ENCODE measurements at places on chromosomes 12 and 14.

GRCh38 chr14:59630288-59630963 is 53.8 kb upstream of the CCDC175 start:
- no peak for DNase-seq

GRCh38 chr12:76489737-76490136 is 69.8 kb downstream of the OSBPL8 start:
- DNase-seq = no peak

GRCh38 chr12:130011611-130012385 is 108.0 kb upstream of the TMEM132D start:
- DNase-seq = no peak

DNA sequence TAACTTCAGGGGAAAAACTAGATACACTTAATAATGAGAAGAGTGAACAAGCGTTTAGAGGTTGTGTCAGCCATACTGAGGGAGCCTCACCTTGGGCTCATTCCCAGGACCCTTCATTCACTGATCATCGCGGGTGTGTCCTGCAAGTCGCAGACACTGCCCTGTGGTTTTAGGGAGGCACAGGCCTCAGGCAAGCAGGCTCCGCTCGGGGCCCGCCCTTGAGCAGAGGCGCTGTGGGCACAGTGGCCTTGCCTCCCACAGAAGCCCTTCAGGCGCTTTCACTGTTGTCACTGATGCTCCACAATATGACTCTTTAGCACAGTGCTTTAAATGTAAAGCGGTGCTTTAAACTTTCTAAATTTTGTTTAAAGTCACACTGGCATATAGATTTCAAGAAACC is 67.4 kb downstream of the DDX51 start:
- DNase-seq = no peak

GRCh38 chr12:29782285-29782870 is 1.4 kb downstream of the TMTC1 start:
- peak; percentile 37 for DNase-seq

GRCh38 chr14:22566845-22567244 is 22.2 kb downstream of the DAD1 start:
- DNase-seq = no peak

DNA sequence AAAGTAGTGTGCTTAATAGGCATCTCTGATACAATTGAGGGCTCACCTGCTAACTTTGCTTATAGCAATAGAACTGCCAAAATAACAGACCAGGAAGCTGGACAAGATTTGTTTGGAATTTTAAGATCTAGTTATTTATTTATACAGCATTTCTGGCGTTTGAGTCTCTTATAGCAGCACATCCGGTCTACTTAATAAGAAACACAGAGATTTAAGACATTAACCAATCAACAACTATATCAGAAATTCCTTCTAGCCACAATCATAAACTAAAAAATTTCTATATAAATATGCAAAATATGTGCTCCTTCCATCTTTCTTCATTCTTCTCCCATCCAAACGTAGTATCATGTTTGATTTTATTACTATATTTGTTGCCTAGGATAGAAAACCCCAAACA is 2.6 kb downstream of the RTN1 start:
- DNase-seq = no peak

- peak; percentile 59 for DNase-seq
Measured at GRCh38 chr12:1517007-1517406, 77.4 kb downstream of the FBXL14 start.

- no peak for DNase-seq
Measured at GRCh38 chr12:72368719-72369422, 96.7 kb downstream of the TRHDE start.

DNA sequence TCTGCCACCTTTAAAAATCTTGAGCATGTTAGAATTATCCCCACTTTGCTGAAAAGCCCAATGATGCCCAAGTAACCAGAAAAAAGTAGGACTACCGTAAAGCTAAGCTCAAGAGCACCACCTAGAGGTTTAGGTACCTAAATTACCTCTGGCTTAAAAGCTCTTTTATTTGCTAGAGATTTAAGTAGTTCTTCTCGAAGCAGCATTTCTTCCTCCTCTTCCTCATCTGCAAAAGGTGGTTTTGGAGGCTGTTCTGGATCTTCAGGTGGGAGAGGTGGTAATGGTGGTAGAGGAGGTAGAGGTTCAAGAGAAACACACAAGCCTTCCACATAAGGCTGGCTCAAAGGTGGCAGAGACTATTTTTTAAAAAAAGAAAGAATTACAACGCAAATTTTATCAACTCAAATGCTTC is 26.9 kb downstream of the ZFC3H1 start:
- peak; percentile 28 for DNase-seq

GRCh38 chr12:77816196-77816595 is 14.5 kb upstream of the NAV3 start:
- DNase-seq = no peak

- DNase-seq = no peak
Measured at GRCh38 chr14:48398675-48399282, 723.4 kb upstream of the MDGA2 start.

- no peak for DNase-seq
Measured at GRCh38 chr12:119044094-119044493, 62.8 kb downstream of the SRRM4 start.

GRCh38 chr12:109777544-109777943 is 55.7 kb downstream of the TRPV4 start:
- no peak for DNase-seq

- DNase-seq = no peak
Measured at GRCh38 chr12:8823565-8824300, 1.3 kb downstream of the A2ML1 start.

DNA sequence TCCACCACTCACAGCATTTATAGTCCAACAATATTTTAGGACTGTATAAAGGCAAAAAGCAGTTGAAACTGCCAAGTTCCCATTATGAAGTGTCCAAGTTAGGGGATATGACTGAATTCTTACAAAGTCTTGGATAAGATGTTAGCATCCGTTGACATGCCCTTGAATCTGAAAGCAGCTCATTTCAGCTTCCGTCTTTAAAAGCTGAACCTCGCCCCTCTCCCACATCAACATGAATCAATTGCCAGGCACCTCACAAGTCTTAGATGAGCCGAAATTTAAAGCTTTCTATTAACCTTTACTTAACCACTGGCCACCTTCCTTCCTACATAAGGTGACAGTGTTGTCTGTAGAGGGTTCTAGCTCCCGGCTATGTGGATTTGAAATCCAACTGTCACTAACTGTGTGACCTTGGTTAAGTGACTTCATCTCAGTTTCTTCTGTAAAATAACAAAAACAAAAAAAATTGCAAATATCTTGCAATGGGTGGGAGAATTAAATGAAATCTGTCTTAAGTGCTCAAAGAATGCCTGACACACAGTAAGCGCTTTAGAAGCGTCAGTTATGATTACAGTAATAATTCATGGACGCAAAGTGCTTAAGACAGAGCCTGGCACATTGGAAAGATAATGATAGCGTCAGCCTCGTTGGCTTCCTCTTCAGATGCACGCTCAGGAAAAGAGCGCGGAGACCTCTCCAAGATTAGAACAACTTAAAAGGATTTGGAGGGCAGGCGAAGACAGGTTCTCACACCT is 1.2 kb downstream of the PPP1CC start:
- no peak for DNase-seq

DNA sequence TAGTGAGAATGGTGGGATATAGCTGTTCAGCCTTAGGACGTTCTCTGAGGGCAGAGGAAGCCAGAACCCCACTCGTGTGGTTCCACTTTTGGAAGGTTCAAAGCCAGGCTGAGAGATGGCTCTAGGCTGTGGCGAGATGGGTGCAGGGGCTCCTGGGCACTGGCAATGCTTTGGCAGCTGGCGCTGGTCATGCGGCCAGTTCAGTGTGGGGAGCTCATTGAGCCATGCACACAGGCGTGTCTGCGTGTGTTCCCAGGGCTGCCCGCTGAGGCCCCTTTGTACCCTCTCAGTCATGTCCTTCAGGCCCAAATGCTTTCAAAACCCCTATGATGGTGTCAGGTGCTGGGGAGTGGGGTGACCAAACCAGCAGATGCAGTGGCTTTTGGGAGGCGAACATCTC is 1.7 kb downstream of the TEX22 start:
- DNase-seq = no peak

- no peak for DNase-seq
Measured at GRCh38 chr12:114684870-114685273, 897 bp upstream of the TBX3 start.

DNA sequence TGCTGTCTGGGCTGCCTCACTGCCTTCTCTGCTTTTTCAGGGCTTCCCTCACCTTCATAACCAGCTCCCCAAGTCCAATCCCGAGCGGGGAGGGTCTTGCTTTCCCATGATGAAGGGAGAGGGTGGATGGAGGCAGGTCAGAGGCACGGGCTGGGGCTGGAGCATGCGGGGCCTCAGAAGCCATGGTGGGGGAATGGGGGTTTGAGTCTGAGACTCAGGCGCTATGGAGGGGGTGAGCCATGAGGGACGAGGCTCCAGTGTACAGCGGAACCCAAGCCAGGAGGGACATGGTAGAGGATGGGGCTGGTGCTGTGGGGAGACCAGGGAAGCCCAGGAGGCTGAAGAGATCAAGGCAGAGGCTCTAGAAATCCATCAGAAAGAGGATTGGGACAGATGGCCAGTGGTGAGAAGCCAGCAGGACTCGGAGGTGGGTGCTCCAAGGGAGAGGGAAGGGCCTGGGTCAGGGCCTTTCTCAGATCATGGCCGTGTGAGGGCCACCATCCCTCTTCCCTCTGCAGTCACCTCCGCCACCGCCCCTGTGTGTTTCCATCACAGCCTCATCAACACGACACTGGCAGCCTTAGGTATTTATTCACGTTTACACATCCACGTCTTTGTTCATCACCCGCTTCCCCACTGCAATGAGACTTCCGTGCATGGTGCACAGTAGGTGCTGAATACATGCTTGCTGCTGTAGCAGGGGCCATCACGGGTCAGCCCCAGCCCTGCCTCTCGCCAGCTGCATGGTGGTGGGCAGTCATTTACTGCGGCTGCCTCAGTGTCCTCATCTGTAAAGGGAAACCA is 144.7 kb downstream of the ADGRD1 start:
- no peak for DNase-seq

DNA sequence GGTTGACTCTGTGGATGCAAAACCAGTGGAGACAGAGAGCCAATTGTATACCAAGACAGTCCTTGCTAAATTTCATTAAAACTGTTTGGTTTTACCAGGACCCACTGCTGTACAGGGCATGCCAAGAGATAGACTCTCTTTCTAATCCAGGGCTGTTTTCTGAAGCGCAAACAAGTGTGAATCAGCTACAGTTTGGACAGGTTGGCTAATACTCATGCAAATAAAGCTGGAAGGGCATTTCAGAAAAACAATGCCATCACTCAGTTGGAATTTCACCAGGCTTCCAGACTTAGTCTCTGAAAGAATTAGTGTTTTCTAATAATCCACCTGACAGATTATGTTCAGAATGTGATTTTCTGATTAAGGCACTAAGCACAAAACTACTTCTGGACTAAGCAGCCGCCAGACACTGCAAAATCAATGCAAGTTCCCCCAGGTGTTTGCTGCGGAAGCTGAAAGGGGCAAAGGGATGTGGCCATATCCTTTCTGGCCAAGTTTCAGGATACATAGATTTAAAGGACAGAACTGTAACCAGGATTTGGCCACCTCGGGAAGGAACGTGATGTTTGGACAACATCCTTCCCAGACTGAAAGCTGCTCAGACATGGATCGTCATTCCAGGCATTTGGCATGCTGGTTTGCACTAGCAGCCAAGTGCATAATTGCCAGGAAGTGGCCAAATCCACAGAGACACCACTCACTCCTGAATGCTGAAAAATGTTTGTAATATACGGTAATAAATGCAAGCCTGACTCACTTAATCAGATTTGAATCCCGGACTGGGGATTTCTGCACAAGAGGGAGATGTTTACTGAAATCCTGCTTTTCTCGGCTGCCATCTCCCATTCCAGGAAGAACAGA is 32.0 kb upstream of the CDKN3 start:
- DNase-seq = peak; percentile 73

GRCh38 chr12:25482625-25483024 is 70.5 kb downstream of the LMNTD1 start:
- no peak for DNase-seq

GRCh38 chr14:99838639-99839134 is 45.5 kb downstream of the EML1 start:
- DNase-seq = peak; percentile 3

- no peak for DNase-seq
Measured at GRCh38 chr12:92769124-92769901, 66.5 kb downstream of the PLEKHG7 start.

GRCh38 chr14:20659813-20660395 is 18.4 kb upstream of the OR6S1 start:
- no peak for DNase-seq

DNA sequence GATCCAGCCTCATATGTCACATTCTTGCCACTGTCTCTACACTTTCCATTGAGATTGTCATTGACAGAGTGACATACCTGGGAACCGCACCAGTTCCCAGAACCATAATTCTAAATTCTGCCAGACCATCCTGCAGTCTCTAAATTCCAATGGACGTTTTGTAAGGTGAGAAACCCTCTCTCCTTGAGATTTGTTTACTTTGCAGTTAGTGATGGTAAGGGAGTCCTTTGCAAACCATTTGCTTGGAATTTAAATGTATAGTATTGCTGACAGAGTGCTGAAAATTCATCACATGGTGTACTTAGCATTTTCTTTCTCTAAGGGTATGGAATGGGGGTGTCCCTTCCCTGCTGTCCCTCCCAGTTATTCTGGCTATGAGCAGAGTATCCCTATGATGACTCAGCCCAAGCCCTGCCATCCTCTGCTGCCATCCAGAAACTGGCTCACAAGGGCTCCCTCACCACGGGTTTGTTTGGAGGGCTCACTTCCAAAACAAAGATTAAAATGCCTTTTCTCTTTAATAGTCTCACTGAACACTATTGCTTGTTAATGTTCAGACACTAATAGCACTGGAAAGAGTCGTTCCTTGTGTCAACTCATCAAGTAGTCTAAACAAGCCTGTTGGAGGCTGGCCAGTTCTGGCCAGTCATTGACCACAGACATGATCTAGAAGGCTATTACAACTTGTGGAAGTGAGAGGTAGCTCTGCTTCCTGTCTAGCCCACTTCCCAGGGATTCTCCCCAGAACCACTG is 129.0 kb upstream of the HMGA2 start:
- peak; percentile 91 for DNase-seq

DNA sequence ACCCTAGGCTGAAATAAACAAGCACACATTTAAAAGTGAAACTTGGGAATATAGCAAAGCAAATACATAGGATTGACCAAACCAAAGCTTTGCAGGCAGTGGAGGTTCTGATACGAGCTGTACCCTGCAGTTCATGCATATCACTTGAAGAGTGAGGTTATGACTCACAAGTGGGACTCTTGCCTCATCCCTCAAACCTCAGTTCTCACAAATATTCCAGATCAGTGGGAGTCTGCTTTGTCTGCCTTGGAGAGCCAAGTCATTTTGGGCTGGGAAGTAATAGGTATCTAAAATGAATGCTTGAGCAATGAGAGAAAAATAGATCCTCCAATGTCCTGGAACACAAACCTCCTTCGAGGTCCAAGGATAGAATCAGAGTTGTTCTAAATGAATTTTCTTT is 116.4 kb downstream of the LRIG3 start:
- peak; percentile 71 for DNase-seq

GRCh38 chr14:36284971-36285595 is 35.4 kb downstream of the MBIP start:
- DNase-seq = no peak

DNA sequence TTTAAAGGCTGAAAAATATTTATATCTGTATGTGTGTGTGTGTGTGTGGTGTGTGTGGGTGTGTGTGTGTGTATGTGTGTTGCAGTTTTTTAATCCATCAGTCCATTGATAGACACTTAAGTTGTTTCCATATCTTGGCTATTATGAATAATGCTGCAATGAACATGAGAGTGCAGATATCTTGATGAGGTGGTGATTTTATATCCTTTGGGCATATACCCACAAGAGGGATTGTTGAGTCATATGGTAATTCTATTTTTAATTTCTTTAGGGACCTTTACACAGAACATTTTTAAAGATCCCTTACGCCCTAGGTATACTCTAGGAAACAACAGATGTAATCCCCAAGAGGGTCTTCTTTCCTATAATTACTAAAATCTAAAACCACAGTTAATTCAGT is 154.5 kb upstream of the CLEC14A start:
- peak; percentile 23 for DNase-seq

Data from AG09309 (cell line).